ENCODE measurements at places on chromosomes 3 and 15.
A peak's percentile ranks its signal among the peaks of the same experiment; 100 is the strongest.

- no peak for DNase-seq
- H3K4me3 ChIP-seq = no peak overlapping the region
- H3K36me3 ChIP-seq = no peaks in the 10 kb centered on the region
- no peaks in the 10 kb centered on the region for H3K27me3 ChIP-seq
Measured at GRCh38 chr3:3551981-3552380, 247.2 kb upstream of the LRRN1 start.

GRCh38 chr3:176939022-176939817, 258.1 kb downstream of the TBL1XR1 start:
- peaks cover 36% of the 10 kb centered on the region for H3K4me1 ChIP-seq
- H3K4me3 ChIP-seq = no peak overlapping the region
- DNase-seq = peak; percentile 33
- peaks cover 6% of the 10 kb centered on the region for H3K36me3 ChIP-seq

- no peak overlapping the region for H3K27ac ChIP-seq
- DNase-seq = peak; percentile 40
- H3K4me1 ChIP-seq = peaks cover 59% of the 10 kb centered on the region
- no peak overlapping the region for H3K4me3 ChIP-seq
Measured at GRCh38 chr15:41919954-41920538, 26.2 kb upstream of the SPTBN5 start.

GRCh38 chr15:38307251-38307650, 54.6 kb downstream of the SPRED1 start:
- peak overlapping the region; percentile 50 for H3K27ac ChIP-seq
- no peaks in the 10 kb centered on the region for H3K27me3 ChIP-seq
- no peak overlapping the region for H3K4me3 ChIP-seq
- peaks cover 4% of the 10 kb centered on the region for H3K4me1 ChIP-seq
- no peak for DNase-seq

- H3K27me3 ChIP-seq = no peaks in the 10 kb centered on the region
- H3K4me3 ChIP-seq = no peak overlapping the region
- peaks cover 65% of the 10 kb centered on the region for H3K4me1 ChIP-seq
Measured at GRCh38 chr3:146164071-146164470, 3.1 kb upstream of the PLOD2 start.

DNA sequence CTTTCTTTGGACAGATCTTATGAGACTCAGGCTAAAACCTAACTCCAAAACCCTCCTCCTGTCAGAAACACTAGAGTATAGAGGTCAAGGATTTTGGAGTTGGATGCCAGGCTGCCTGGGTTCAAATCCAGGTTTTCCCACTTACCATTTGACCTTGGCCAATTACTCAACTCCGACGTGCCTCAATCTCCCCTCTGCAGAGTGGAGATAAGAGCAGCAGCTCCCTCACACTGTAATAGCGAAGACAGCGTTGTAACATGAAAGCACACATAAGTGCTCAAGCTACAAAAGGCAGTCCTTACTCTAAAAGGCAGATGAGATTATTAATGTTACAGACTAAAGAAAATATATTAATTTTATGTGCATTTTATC, 90.1 kb downstream of the IGF2BP2 start:
- H3K4me1 ChIP-seq = peaks cover 40% of the 10 kb centered on the region
- no peak overlapping the region for H3K4me3 ChIP-seq
- no peak for DNase-seq
- no peaks in the 10 kb centered on the region for H3K27me3 ChIP-seq
- H3K27ac ChIP-seq = no peak overlapping the region
- peaks cover 19% of the 10 kb centered on the region for H3K36me3 ChIP-seq

DNA sequence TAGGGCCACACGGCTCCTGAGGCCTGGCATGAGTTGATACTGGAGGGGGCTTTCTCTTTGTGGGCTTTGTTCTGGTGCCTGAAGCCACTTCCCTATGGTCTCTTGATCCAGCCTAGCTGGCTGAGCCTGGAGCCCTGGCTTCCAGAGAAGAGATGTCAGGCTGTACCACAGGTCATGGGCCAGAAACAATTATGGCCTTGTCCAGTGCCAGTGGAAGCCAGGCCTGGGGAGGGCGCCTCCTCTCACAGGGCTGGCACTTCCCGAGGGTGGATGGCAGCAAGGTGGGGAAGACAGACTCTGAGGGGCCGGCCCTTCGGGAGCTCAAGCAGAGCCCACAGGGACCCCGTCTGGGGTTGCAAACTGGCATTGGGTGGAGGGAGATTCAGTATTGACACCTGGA, 34.9 kb upstream of the ACAD9 start:
- no peak overlapping the region for H3K4me3 ChIP-seq
- H3K27ac ChIP-seq = no peak overlapping the region
- DNase-seq = no peak
- H3K36me3 ChIP-seq = peaks cover 6% of the 10 kb centered on the region

DNA sequence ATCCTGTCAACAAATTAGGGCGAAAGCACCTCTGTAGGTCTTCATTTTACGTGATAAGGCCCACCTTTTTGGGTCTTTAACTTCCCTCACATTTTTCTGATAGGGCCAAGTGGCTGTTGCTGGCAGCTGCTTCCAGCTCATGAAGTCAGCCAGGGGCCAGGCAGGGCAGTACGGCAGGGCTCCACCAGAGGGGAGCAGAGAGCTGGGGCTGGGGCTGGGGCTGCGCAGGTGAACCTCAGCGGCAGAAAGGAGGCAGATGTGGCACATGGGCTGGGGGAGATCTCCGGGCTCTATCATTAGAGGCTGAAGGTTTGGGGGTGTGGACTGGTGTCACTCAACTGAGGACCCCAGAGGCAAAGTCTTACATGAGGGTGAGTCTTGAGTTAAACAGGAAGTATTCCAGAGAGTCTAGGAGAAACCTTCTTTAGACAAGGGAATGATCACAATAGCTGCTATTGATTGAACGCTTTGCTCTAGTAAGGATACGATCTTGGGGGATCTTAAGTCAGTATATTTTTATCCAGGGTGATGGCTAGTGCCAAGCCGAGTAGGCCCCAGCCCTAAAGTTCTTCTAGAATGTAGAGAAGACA, 62.8 kb upstream of the MEX3B start:
- H3K27me3 ChIP-seq = peaks cover 3% of the 10 kb centered on the region
- no peaks in the 10 kb centered on the region for H3K36me3 ChIP-seq
- H3K4me3 ChIP-seq = no peak overlapping the region
- DNase-seq = peak; percentile 66
- no peak overlapping the region for H3K27ac ChIP-seq

- no peak overlapping the region for H3K4me3 ChIP-seq
- no peak overlapping the region for H3K27ac ChIP-seq
- DNase-seq = no peak
Measured at GRCh38 chr15:68373028-68373427, 58.9 kb downstream of the ITGA11 start.

GRCh38 chr3:170745211-170745718, 124.7 kb downstream of the RPL22L1 start:
- no peak overlapping the region for H3K27ac ChIP-seq
- H3K4me3 ChIP-seq = no peak overlapping the region
- H3K27me3 ChIP-seq = peaks cover 5% of the 10 kb centered on the region
- DNase-seq = no peak
- peaks cover 21% of the 10 kb centered on the region for H3K4me1 ChIP-seq

GRCh38 chr15:94414916-94415315, 183.6 kb downstream of the MCTP2 start:
- H3K4me3 ChIP-seq = no peak overlapping the region
- peaks cover under 1% of the 10 kb centered on the region for H3K27me3 ChIP-seq
- DNase-seq = no peak
- H3K27ac ChIP-seq = peak overlapping the region; percentile 78
- no peaks in the 10 kb centered on the region for H3K36me3 ChIP-seq
- H3K4me1 ChIP-seq = peaks cover 83% of the 10 kb centered on the region

DNA sequence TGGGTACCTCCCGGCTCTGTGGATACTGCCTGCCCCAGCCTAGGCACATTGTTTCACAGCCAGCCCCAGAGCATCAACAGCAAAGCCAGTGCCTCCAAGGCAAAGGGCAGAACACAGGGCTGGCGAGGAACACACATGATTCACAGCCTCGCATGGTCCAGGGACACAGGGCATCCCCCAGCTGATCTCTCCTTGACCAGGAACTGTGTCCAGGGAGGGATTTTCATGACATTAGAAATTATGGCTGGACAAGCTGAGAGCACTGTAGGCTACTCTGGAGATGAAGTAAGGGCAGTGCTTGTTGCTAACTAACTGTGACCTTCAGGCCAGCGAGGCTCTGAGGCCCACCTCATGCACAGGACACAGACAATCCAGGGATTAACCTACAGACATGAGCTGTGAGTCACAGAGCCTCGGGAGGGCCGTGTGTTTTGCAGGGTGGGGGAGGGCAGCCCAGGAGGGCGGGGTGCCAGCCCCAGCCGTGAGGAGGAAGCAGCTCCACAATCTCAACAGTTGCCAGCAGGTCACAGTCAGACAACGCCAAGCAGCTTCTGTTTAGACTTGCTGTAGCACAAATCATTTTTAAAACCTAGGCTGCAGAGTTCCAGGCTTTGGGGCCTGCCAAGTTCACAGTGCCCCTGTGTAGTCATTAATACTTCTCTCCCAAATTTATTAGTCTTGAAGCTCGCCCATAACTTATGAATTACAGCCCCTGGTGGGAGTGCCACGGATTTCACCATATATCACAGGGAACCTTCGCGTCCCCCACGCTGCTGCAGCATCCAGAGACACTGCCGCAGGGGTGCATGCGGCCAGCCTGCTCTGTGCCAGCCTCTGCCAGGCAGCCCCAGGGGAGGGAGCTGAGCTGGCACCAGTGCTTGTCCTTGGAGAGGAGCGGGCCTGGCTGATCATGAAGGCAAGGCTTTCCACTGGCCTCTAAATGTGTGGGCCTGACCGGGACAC, 114.7 kb downstream of the ETFA start:
- peaks cover 19% of the 10 kb centered on the region for H3K27me3 ChIP-seq
- H3K27ac ChIP-seq = peak overlapping the region; percentile 83
- DNase-seq = peak; percentile 46
- H3K36me3 ChIP-seq = no peaks in the 10 kb centered on the region
